ENCODE measurements at places on chromosomes 4 and X.

DNA sequence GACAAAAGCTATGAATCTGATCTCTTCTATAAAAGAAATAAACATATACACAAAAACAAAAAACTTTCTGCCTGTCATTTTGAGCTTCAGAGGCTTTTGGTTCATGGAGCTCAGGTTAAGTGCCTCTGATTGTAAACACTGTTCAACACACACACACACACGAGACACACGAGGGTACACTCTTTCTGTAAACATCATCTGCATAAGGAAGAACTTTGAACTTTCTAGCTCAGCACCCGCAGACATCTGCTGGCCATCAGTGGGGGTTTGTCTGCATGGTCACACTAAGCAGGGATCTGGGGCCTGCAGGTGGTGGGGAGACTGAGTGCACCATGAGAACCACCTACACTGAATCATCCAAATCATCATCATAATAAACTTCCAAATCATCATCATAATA lies 54.9 kb downstream of the STX18 start:
- DNase-seq: no peak

DNA sequence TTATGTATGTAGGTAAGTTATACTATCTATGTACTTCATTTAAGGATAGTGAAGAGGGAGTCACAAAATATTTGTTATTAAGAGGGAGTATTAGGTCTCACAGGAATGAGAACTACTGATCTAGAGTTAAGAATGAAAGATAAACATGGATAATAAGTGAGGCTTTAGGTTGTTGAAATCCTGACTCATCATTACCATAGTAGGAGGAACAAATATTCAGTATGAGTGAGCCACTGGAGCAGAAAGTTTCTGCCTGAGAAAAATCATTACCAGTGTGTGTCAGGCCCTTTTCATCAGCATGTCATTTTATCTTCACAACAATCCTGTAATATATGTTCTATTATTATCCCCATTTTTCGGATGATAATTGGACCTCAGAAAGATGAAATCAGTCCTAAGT lies 27.2 kb upstream of the IGSF1 start:
- DNase-seq: no peak

DNA sequence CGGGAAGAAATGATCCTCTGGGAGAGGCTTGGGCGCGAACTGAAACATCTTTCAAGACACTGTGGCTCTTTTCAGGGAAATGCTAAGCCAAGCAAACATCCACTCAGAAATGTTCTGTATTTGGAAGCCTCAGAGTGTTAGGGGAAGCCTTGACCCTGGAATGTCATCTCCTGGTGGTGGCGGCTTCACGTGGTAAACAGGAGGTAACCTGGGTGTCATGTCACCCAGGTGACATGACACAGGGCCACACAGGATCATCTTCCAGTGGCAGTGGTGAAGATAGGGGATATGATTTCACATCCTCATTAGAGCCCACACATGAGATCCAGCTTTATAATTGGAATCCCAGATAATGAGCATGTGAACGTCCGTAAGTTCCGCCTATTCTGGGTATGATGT lies 140.0 kb downstream of the TBL1X start:
- no peak for DNase-seq

GRCh38 chr4:81116566-81116965 lies 86.1 kb downstream of the BMP3 start:
- DNase-seq: no peak

DNA sequence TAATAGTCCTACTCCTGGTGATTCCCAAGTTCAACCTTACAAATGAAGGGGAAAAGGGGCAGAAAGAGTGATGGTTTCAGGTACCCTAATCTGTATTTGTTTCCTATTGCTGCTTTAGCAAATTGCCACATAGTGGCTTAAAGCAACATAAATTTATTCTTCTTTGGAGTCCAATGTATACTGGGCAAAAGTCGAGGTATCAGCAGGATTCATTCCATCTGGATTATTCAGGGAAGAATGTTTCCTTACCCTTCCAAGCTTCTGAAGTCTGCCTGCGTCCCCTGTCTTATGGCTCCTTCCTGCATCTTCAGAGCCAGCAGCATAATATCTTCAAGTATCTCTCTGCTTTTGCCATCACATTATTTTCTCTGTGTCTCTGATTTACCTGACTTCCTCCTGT lies 10.3 kb upstream of the BST1 start:
- DNase-seq: no peak

- no peak for DNase-seq
Observed at GRCh38 chr4:104795264-104795939, 300.7 kb upstream of the CXXC4 start.

GRCh38 chr4:112289407-112290253 lies 3.9 kb upstream of the TIFA start:
- no peak for DNase-seq

- DNase-seq: no peak
Observed at GRCh38 chr4:16443504-16444088, 217.3 kb upstream of the TAPT1 start.

Data from non-pigmented ciliary epithelial cell (primary cell).